Activated CD4-positive, alpha-beta T cell treated with anti-CD3 and anti-CD28 coated beads, Interleukin-10, Interleukin-2, amounts not matched to agents 100 ng/mL and 50 ng/mL, durations not matched to agents 16 hours and 8 hours (primary cell): ENCODE measurements at places on chromosomes 6 and 20.

- no peak for DNase-seq
These were observed 316.1 kb upstream of the CDH4 start for GRCh38 chr20:60935971-60936370.

DNA sequence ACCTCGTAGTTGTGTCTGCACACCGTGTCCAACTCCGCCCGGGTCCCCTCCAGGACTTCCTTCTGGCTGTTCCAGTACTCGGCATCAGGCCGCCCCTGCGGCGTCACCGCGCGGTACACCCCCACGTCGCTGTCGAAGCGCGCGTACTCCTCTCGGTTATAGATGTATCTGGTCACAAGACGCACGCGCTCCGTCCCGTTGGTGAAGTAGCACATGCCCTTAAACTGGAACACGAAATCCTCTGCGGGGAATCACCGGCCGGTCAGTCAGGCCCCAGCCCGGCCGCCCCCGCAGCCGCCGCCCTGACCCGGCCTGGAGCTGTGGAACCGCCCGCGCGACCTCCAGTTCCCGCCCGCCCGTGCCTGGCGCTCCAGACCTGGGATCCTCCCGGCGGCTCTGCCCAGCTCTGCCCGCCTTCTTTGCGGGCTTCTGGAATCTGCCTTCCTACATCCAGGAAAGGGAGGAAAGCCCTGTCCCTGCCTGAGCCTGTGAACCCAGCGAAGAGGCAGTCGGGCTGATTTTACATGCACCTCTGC lies 1.6 kb downstream of the HLA-DQB1 start:
- no peak for DNase-seq

DNA sequence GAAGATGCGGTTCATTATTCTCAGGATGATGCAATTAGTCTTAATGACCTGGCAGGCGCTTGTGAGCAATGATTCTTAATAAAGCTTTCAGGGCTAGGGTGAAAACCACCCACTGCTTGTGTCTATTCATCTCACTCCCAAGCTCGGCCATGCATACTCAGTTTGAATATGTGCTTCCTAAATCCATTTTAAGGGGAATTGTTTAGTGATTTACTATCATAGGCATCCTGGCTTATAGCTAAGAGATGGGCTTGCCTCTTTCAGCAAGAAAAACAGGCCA lies 141.1 kb upstream of the SLC24A3 start:
- DNase-seq, result no peak

DNA sequence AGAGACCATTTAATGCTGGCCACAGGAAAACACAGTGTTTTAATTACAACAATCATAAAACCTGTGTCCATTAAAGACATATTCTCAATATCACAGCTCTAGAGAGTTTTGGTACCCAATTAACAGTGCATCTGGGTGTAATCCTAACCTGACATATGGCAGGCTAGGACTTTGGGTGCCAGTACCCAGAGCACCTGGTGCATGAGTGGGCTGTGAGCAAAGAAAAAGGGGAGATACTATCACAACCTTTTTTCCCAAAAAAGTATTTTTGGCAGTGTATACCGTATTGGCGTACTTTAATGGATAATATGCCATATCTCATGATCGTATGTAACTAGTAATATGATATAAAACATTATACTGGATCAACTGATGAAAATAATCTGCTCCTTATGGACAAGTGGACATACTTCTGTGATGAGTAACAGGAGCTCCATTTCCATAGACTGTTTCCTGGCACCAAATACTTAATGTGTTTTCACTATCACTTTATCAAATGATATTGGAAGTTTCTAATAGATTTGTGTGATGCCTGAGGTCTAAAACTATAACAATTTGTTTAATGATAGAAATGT lies 91.7 kb downstream of the COL19A1 start:
- DNase-seq, result no peak

GRCh38 chr20:51861726-51862466 lies 59.6 kb upstream of the SALL4 start:
- no peak for DNase-seq

DNA sequence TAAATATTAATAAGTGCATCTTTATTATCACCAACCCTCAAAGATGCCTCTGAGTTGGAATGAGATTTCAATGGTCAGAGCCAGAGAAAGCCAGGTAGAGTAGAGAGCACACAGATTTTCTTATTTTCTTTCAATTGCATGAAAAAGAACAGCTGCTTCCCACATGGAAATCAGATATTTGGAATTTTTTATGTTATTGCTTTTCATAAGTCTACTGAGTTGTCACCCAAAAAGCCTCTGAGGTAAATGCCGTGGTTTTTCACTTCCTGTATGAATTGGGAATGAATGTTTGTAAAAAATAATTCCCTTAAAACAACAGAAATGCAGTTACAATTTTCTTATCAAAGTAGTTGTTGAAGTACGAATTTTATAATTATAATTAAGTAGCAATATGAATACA lies 563.1 kb downstream of the RFPL4B start:
- DNase-seq, result no peak

DNA sequence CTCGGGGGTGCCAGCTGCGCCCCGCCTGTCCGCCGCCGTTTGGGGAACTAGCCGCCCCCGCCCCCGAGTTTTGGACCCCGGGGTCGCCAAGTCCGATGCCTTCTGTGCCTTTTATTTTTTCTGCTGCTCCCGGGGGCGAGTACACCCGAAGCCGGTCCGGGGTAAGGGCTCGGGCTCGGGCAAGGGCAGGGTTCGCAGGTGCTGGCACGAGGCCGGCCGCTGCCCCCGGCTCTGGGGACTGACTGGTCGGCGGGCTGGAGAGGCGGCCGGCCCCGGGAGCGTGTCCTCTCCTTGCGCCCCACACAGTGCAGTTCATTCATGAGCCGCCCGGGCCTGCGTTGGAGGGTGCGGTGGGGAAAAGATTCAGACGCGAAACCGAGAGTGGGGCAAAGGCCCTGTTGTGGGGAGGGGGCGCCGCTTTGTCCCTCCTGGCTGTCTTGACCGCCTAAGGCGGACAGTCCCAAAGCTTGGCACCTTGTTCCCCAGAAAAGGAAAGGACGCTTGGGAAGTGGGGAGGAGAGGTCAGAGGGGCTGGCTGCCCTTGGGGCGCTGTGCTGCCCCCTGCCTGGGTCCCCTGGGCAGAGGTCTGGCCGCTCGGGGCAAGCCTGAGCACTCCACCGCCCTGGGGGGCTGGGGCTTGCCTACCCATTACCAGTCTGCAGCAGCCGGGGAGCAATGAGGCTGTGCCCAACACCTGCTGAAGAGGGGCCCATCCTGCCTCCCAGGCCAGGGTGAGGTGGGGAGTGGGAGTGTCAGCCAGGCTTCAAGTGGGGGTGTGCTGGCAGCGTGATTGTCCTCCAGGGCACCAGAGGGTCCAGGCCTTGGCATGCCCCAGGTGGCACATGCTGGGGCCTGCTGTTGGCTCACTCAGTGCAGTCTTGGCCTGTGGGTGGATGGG lies 915 bp downstream of the TMEM63B start:
- no peak for DNase-seq

DNA sequence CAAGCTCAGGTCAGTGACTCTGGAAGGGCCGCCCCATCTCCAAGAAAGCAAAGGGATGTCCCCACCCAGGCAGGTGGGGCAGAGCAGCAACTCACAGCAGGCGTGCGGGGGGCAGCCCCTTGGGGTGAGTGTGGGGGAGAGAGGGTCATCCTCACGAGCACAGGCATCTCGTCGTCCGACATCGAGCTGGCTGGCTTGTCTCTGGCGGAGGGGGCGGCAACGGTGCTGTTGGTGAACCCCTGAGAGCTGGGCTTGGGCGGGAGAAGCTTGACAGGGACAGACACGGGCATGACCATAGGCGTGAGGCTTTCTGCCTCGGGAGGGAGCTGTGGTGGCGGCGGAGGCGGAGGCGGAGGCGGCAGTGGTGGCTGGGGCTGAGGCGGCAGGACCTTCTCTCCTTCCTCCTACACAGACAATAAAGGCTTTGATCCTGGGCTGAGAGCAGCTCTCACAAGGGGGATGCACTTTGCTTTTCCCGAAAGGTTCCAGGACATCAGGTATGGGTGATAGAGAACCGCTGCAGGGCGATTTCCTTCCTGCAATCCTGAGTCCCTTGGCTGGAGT lies 45.6 kb upstream of the MRPS10 start:
- no peak for DNase-seq

DNA sequence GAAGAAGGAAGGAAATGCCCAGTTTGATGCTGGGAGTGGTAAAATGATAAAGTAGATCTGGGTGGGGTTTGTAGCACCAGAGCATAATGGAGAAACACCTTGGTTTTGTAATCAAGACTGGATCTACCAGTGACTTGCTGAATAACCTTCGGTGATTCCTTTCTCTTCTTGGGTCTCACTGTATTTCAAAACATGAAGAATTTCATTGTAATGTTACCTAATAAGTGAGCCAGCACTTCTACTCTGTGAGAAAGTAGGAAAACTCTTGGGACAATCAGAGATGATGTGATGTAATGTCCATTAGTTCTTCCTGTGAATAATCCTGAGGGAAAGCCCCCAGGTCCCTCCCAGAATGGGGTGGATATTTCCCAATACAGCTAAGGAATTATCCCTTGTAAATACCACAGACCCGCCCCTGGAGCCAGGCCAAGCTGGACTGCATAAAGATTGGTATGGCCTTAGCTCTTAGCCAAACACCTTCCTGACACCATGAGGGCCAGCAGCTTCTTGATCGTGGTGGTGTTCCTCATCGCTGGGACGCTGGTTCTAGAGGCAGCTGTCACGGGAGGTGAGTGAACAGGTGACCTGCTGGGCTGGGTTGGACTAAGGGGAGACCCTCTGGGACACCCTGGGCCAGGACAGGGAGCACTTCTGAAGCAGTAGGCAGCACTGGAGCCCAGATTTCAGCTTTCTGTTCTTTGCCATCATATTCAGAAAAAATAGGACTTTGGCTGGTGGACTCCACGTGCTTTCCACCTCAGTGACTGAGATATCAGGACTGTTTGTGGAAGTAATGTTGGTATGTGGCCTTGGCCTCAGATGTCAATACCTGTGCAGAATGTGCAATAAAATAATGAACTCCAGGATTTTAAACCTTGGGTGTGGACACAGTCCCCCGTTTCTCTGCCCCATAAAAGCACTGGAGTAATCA lies at the start of gene PI3:
Gene PI3, plus strand, starts transcription at position 469 of the 931 bp plus-strand sequence. Its CDS starts 21 bp downstream, at position 490.
- DNase-seq, result no peak

DNA sequence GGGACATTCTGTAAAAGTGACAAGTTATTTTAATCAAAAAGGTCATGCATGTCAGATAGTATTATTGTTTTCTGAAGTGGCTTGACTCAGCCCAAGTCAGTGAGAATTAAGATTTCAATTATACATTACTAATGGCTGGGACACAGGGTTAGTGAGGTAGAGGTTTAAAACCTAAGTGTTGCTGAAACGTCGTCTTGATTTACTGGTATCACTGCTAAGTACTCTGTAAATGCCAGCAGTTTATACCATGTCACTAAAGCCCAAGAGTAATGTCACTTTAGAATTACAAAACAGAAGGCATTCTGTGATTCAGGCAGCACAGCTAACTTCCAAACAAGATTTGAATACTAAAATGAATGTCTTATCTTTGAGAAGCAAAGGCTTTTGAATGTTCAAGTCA lies 176.6 kb downstream of the NKAIN2 start:
- DNase-seq, result no peak

GRCh38 chr20:34302312-34302722 lies 838 bp downstream of the AHCY start:
- DNase-seq, result no peak

DNA sequence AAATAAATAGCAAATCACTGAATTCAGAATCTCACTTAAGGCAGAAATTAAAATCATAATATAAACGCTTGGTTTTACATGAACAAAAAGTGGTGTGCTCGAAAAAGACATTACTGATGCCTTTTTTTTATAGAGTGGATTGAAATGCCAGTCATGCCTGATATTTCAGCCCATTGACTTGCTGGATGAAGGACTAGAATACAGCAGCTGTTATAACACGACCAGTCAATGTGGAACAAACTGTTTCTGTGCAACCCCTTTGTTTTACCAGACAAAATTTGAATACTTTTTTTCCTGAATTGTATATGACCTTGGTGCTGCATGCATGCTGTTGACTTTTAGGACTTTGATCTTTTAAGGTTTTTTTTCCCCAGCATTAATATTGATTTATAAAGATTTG lies 150.0 kb downstream of the QKI start:
- DNase-seq, result no peak

DNA sequence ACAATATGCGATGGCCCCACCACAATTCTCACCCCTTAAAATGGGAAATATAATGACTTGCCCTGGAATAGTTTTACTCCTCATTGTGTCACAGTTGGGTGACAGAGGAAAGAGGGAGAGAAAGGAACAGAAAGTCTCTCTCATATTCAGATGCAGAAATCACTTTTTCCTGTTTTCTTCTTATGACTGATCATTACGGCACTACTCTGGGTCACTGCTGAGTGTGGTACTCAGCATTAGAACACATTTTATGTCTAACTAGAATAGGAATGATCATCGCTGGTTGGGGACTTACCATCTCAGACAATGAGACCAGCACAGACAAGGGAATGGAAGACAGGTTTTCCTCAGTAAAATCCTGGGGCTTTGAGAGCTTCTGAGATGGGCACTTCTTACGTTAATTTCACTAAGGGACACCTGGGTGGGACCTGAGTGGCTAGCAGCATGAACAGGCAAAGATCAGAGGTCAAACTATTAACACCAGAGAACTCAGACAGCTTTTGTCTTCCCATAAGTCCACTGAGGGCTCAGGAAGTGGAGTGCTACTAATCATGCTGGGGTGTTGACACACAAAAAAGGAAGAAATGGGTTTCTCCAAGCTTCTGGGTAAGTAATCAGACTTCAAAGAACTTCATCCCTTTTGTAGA lies 54.9 kb upstream of the ARHGAP18 start:
- DNase-seq, result no peak

GRCh38 chr20:17925141-17925939 lies 43.3 kb downstream of the SNX5 start:
- DNase-seq, result no peak

DNA sequence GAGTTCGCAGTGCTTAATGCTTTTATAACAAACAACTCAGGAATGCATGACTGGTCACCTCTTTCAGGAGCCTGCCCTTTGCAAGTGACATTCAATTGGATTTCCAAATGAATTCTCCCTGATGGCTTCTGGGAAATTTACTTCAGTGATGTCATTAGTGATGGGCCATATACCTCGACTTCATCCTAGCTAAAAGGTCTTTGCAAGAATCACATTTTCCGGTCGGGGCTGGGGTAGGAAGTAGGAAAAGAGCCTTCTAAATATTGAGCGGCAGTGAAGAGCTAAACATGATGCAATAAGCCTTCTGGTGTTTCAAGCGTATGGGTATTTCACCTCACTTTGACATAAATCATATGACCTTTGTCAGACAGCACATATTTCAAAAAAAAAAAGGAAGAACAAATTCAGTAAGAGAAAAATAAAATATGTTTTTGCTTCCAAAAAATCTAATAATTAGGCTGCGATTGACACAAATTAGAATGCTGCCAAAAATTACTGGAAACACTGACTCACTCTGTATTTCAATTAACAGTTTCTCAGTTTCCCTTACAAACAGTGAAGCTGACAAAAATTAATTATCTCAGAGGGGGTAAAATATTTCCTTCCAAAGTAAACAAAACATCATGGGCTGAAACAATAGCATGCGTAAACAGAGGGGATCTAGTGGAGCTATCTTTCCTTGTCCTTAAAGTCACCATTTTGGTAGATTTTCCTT lies 39.8 kb downstream of the ADTRP start:
- no peak for DNase-seq

- no peak for DNase-seq
These were observed 81.5 kb upstream of the NHSL1 start for GRCh38 chr6:138580801-138581200.

- DNase-seq, result no peak
These were observed 503 bp upstream of the GPLD1 start for GRCh38 chr6:24489881-24490280.

- DNase-seq, result no peak
These were observed 9.4 kb downstream of the PLAGL1 start for GRCh38 chr6:143998686-143999085.
